ENCODE measurements at places on chromosomes 13 and 19. TPM values are rescaled to one million over a fixed set of nuclear protein-coding genes. Genes with fewer than 3 reads are reported as not detected.

Gene ZNF320
- total RNA-seq: 6.4 TPM

Gene KCNK6
- 9.3 TPM for total RNA-seq

Gene FCER2
- total RNA-seq: not detected

Gene SIAH3
- not detected for total RNA-seq

Gene PEG3
- 0.32 TPM for total RNA-seq

Gene GNA15
- total RNA-seq: under 0.01 TPM

DNA sequence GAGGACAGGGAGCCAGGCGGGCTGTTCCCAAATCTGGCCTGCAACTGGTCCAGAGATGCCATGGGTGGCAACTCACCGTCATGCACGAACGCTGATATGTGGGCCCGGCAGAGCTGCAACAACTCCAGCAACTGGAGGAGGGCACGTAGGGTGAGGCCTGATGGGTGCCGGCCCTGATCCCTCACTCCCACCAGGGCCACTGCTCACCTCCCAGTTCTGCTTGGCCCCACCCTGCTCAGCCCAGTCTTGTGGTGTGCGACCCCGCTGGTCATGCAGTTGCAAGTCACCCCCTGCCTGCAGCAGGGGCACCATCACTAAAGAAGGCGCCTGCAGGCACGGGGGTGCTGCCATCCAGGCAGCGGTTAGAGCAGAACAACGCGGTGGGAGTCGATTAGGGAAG lies 16.9 kb downstream of the ARHGAP33 start:
- no peak for DNase-seq

DNA sequence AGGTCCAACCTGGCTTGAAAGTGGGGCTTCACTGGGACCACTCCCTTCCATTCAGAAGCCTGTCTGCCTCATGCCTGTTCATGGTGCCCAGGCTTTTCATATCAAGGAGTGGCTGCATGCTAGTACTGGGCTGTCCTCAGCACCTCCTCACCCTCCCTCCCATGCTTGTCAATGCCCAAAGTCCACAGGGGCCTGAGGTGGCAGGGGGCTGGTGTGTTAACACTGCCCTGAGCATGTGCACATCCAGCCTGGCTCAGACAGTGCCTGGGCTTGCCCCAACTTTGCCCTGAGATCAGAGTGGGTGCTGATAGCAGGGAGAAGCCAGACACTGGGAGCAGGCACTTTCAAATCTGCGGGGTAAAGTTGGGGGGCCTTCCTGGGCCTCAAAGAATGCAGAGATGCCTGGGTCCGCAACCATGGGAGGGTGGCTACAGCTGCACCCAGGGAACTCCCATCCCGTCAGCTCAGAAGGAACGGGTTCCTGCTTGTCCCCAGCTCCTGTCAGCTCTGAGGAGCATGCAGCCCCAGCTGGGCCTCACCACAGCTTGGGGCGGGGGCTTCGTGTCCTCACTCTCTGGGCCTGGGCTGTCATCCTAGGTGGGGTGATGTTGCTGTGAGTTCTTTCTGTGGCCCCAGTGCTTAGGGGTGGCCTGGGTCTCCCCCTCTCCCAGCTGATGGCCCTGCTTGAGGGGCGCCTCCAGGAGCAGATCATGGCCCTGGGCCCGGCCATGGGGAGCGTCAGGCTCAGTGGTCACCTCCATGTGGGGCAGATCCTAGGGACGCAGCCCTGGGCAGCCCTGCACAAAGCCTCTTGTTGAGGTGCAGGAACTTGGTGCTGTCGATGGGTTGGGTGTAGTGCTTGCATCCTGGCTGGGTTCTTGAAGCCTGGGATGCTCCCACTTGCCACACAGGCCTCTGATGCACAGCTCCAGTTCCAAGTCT lies 830.6 kb upstream of the SLITRK5 start:
- no peak for DNase-seq

GRCh38 chr13:97021241-97021640 lies 27.0 kb upstream of the OXGR1 start:
- DNase-seq: no peak

- no peak for DNase-seq
Measured at GRCh38 chr13:72834601-72835000, 52.7 kb downstream of the PIBF1 start.

DNA sequence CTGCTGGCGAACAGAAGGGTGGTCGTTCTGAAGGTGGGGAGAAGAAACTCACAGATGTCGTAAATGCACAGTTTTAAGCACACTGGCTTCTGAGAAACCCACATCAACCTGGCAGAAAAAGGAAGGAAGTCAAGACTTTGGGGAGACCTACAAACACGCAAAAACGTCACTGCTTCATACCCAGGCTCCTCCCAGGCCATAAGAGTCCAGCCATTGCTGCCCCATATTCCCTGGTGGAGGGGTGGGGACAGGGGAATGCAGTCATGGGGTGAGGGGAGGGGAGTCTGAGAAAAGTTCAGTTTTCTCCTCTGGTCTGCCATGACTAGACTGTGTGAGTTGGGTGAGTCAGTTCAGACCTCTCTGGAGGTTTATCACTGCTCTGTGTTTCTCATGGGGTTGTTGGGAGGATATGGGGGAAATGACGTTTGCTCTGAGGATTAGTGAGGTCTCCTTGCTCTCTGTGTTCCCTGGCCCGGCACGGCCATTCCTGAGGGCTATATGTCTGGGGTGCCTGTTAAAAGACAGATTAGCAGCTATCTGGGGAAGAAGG lies 139.0 kb downstream of the FLT1 start:
- DNase-seq: peak; percentile 96

- DNase-seq: no peak
Measured at GRCh38 chr19:57786906-57787305, 17.4 kb downstream of the ZNF586 start.

GRCh38 chr13:67366533-67366932 lies 136.4 kb upstream of the PCDH9 start:
- no peak for DNase-seq

DNA sequence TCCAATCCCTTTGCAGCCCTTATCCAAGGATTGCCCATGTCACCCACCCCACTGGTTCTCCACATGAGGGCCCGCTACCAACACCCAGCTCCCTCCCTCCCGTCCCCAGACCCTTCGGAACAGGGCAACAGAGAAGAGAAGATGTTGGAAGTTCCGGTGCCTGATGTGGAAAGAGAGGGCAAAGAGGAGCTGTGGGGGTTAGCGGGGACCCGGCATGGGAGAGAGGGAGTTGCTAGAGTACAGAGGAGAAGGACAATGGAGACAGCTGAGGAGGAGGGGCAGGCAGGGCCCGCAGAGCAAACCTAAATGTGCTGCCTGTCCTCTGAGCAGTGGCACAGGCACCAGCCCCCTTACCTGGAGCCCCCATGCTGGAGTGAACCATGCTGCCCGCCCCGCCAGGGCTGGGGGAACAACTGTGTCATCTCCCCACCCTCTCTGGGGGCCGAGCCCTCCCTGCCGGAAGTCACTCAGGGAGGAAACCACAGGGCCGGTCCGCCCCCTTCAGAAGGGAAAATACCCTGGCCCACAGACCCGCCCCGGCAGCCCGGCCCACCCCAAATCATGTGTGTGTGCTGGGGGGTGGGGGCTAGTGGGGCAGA lies at the start of gene POU2F2:
TSS of gene POU2F2 (minus strand) at position 417 of the 599 bp plus-strand sequence. CDS start at position 382, 35 bp downstream.
- DNase-seq: no peak
